ENCODE measurements at places on chromosomes 12 and 14. TPM values are rescaled to one million over a fixed set of nuclear protein-coding genes. Genes with fewer than 3 reads are reported as not detected.

Gene TPH2
- polyA plus RNA-seq: not detected

Gene LHX5
- polyA plus RNA-seq: 0.10 TPM

Gene TMCC3
- polyA plus RNA-seq: 4.1 TPM

Gene TNFAIP2
- 24.6 TPM for polyA plus RNA-seq

Gene CLEC1B
- 0.15 TPM for polyA plus RNA-seq

Gene PTPRB
- polyA plus RNA-seq: 16.6 TPM

Gene PROX2
- polyA plus RNA-seq: not detected

Gene GPR135
- polyA plus RNA-seq: 1.3 TPM

Gene RPL41
- polyA plus RNA-seq: 7,135 TPM

Gene BIN2
- 1.5 TPM for polyA plus RNA-seq

Gene AMHR2
- polyA plus RNA-seq: 1.6 TPM

Gene FZD10
- 0.14 TPM for polyA plus RNA-seq

Gene PFKM
- polyA plus RNA-seq: 19.1 TPM

Gene IL26
- polyA plus RNA-seq: not detected

Gene PLCZ1
- polyA plus RNA-seq: not detected

Gene VRTN
- not detected for polyA plus RNA-seq

Gene SPRING1
- polyA plus RNA-seq: 14.7 TPM

Gene TTC9
- 0.56 TPM for polyA plus RNA-seq

Gene CCDC175
- not detected for polyA plus RNA-seq

Gene C12orf50
- not detected for polyA plus RNA-seq

Gene SMCO3
- polyA plus RNA-seq: 1.1 TPM

Gene NTN4
- polyA plus RNA-seq: 10.2 TPM

Gene SERPINA9
- polyA plus RNA-seq: not detected

Gene FITM1
- 4.6 TPM for polyA plus RNA-seq

Gene TAS2R20
- not detected for polyA plus RNA-seq

Gene IFNG-AS1
- polyA plus RNA-seq: not detected

Gene BMP4
- polyA plus RNA-seq: 2.3 TPM

Gene FGF23
- polyA plus RNA-seq: not detected

Gene MEG3
- polyA plus RNA-seq: 92.2 TPM

Gene BCL11B
- 0.28 TPM for polyA plus RNA-seq

Gene MCRS1
- polyA plus RNA-seq: 26.5 TPM

Gene PTGER2
- 8.3 TPM for polyA plus RNA-seq

Gene UTP20
- 5.1 TPM for polyA plus RNA-seq

Gene TCL1B
- polyA plus RNA-seq: not detected

Gene NCAPD2
- 7.1 TPM for polyA plus RNA-seq

Gene CIROP
- polyA plus RNA-seq: 0.03 TPM

Gene KCNMB4
- polyA plus RNA-seq: 1.1 TPM

Gene CLEC4C
- not detected for polyA plus RNA-seq

All from adipose tissue (tissue), 3 donors.